A172 (cell line): ENCODE measurements at places on chromosomes 3 and 15. TPM values are rescaled to one million over a fixed set of nuclear protein-coding genes. Genes with fewer than 3 reads are reported as not detected.

DNA sequence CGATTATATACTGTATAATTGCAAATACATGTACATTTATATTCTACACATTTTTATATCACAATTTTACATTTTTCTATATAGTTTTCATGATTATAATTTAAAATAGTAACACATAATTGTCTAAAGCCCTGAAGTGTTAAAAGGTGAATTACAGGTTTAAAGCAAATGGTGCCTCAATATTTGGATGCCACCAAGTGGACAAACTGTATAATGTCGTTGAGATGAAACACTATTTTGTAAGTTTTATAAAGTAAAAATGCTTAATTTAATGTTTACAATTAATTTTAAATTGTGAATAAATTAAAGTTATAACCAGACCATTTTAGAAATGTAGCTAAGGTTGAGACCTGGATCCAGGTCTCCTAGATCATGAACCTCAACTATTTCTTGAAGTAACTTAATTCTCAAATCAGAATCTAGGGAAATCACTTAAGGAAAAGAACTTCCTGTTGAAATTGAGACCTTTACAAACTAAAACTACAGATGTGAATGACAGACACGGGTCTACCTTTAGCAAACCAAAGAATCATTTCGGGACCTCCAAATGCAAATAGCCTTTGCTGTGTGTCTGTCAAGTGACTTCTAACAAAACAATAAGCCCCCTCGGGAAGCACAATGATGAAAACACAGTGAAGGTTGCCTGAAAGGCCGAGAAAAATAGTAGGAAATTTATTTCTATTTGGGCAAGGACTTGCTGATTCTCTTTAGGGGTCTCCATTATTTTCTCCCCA lies 37.8 kb downstream of the EHHADH start:
- no peak for DNase-seq

GRCh38 chr3:14322001-14322400 lies 80.4 kb upstream of the SLC6A6 start:
- DNase-seq: peak; percentile 5

- no peak for DNase-seq
Observed at GRCh38 chr15:81072551-81072950, 61.5 kb upstream of the CFAP161 start.

GRCh38 chr3:147418371-147418781 lies 9.2 kb downstream of the ZIC1 start:
- no peak for DNase-seq

DNA sequence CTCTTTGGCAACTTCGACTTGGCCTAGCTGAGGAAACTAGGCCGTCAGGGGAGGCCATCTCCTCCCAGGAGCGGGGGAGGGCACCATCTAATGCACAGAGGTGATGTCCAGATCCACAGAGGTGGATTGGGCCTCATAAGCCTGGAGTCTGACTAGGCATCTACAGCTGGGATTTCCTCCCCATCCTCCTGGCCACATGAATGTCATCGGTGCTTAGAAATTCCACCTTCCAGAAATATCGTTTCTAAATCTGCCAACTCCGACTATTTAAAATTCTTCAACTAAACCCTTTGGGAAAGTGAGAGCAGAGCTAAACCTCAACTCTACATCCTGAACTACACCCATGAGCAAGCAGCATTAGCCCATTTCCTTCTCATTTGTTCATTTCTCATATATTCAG lies 118.7 kb downstream of the WNT5A start:
- DNase-seq: no peak

- DNase-seq: no peak
Observed at GRCh38 chr15:32967521-32967920, 227.0 kb downstream of the FMN1 start.

DNA sequence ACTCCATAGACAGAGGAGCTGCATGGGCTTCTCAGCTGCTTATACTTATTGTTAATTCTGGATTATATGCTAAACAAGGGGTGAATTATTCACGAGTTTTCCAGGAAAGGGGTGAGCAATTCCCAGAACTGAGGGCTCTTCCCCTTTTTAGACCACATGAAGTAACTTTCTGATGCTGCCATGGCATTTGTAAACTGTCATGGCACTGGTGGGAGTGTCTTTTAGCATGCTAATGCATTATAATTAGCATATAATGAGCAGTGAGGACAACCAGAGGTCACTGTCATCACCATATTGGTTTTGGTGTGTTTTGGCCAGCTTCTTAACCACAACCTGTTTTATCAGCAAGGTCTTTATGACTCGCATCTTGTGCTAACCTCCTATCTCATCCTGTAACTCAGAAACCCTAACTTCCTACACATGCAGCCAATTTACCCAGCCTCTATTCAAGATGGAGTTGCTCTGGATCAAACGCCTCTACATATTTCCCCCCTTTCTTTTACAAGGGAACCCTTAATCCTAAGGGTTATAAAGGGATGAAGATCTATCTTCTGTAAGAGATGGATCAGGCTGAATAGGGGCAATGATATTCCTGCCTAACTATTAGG lies 12.1 kb upstream of the DMXL2 start:
- DNase-seq: no peak

- no peak for DNase-seq
Observed at GRCh38 chr3:191424881-191425280, 36.1 kb upstream of the PYDC2 start.

GRCh38 chr3:104746056-104746455 lies 620.7 kb upstream of the ALCAM start:
- DNase-seq: no peak

GRCh38 chr15:48120745-48121144 lies at the start of gene SLC24A5:
TSS of gene SLC24A5 (plus strand) at chr15:48120990. CDS start at chr15:48121045, 55 bp downstream.
- no peak for DNase-seq

GRCh38 chr15:28952666-28953491 lies 67.1 kb downstream of the APBA2 start:
- DNase-seq: no peak

DNA sequence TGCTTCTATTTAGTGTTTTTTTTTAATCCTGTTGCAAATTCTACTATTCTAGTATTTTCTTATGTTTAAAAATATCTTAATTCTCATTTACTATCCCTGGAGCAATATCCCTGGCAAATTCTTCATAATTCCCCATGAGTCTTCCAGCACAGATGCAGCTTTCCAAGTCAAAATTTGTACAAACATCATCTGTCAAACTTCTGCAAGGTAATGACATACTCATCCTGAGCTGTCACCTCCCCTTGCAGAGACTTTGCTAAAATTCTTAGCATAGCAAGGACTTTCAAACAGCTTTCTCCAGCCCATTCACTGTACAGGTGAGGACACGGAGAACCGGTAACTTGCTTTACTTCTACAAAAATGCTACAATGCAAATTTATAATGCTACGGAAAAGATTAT lies 28.6 kb upstream of the VGLL4 start:
- no peak for DNase-seq

GRCh38 chr15:36914466-36914865 lies 185.9 kb downstream of the MEIS2 start:
- DNase-seq: no peak

GRCh38 chr15:33963831-33964664 lies 4.2 kb upstream of the CHRM5 start:
- peak; percentile 33 for DNase-seq

DNA sequence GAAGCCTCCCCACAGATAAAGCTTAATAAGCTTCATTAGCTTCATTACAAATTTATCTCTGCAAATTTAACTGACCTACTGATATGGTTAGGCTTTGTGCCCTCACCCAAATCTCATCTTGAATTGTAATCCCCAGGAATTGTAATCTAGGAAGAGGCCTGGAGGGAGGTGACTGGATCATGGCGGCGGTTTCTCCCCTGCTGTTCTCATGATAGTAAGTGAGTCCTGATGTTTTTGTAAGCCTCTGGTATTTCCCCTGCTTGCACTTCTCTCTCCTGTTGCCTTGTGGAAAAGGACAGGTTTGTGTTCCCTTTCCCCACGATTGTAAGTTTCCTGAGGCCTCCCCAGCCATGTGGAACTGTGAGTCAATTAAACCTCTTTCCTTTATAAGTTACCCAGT lies 226.1 kb upstream of the TTC14 start:
- no peak for DNase-seq

The CELSR3 gene
- total RNA-seq: 4.9 and 5.8 TPM in 2 replicates

The GOLIM4 gene
- 55.2 and 63.9 TPM in 2 replicates for total RNA-seq

The HDC gene
- total RNA-seq: 0.29 and 0.62 TPM in 2 replicates

The CLRN1 gene
- total RNA-seq: not detected in 2 replicates

The ACAN gene
- total RNA-seq: not detected in 2 replicates

The OR5K2 gene
- not detected in 2 replicates for total RNA-seq
